NCI-H1436 treated with DMSO at 0.1 percent for 48 hours (cell line): ENCODE measurements at places on chromosomes 7 and 10.

DNA sequence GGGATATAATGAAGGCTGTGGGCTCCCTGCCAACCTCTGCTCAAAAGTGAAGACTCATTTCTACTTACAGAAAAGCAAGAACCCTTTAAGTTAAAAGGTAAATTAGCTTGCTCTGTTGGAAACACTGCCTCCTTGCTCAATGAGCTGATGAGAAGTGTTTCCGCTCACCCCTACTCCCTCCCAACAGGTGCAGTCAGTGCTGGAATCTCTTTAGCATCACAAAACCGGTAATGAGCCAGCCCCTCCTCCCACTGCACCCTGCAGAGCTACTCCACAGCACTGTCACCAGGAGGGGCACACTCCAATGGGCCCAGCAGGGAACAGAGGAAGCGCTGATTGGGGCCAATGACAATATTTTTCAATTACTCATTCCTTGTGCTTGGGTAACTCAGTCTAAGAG, 262.5 kb downstream of the TCERG1L start:
- DNase-seq: peak; percentile 22

DNA sequence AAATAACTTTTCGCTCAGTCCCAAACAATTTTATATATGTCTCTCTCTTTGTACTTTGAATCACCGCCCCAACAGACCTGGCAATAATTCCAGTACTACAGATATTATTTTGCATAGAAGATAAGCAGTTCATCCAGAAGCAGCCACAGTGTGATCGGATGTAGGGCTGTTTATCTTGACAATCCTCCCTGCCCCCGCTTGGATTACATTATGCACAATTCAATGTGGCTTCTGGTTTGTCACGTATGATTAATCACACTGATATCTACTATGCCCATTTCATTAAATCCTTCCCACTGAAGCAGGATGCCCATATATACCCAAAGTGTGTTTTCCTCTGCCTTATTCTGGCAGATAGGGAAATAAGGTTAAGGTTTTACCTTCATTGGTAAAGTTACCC, 115.2 kb downstream of the PDE1C start:
- DNase-seq: no peak

DNA sequence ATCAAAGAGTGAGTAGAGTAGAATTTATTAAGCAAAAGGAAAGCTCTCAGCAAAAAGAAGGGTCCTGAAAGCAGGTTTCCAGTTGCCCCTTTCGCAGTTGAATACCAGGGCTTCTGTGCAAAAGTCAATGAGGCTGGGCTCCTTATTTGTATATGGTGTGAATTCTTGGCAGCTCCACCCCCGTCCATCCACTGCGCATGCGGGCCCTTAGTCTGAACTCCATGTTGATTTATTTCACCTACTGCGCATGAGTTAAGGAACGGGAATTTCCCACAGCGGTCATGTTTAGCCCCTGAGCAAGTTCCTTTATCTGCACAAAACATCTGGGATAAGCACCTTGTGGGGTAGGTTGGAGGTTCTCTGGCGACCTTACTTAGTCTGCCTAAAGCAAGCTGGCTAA, 325.6 kb downstream of the ZWINT start:
- no peak for DNase-seq

DNA sequence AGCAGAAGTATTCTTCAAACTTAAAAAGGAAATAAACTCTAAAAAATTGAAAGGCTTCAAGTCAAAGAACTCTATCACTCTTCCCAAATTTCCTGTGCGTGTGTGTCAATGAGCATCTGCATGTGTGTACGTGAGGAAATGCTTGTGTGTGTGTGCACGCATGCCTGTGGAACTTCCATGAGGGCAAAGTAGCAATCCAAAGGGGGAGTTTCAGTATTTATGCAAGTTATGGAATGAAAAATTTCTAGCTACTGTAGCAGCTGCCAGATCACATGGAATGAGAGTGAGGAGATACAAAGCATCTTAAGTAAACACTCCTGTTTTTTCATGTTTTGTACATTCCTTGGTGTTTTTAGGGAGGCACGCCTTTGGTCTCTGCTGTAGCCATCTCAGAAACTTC, 152.6 kb downstream of the RAPGEF5 start:
- DNase-seq: no peak

GRCh38 chr7:116551692-116552091, 26.9 kb downstream of the CAV1 start:
- DNase-seq: no peak

DNA sequence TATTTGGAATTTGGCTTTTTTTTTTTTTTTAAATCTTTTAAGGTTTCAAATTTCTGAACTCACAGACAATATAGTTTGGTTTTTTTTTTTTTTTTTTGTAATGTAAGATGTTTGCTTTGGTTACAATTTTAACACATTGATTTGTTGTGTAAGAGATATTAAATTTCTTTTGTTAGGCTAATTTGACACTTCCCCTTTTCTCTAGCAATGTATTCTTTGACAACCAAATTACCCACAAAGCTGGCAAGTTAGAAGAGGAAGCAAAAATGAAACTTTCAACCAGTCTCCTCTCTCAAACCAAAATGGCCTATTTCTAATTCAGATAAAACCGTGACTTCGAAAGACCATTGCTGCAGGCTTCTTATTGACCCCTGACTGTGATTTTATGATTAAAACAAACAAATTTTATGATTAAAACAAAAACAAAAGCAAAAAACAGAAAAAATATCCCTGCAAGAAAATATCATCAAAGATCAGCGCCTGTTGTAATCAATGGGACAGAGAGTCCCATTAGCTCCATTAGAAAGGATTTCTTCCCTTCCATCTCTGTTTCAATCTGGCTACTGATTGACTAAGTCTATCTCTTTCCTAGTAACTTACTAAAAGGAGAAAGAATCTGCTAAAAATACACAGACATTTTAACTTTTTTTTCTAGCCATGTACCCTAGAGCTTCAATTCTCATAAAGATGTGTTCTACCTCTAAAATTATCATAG, 489.2 kb downstream of the MDFIC start:
- no peak for DNase-seq

DNA sequence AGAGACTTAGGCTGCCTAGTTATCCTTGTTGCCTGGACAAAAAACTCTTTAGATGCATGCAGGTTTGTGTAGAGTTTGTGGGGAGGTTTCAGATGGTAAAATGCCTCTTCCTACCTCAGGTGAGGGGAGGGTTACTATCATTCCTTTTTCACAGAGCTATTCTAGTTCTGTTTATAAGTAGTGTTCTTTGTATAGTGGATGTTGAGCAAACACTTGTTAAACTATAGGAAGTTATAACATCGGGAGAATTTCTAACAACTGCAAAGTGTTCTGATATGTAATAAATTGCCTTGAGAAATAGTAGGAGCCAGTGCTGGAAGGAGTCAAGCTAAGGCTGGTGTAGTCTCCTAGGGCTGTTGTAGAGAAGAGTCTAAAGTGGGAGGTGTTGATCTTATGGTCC, 6.7 kb upstream of the FAS start:
- DNase-seq: no peak

- no peak for DNase-seq
Measured at GRCh38 chr10:126776168-126776567, 105.7 kb upstream of the C10orf90 start.

GRCh38 chr10:117997673-117998072, 49.1 kb downstream of the RAB11FIP2 start:
- no peak for DNase-seq

DNA sequence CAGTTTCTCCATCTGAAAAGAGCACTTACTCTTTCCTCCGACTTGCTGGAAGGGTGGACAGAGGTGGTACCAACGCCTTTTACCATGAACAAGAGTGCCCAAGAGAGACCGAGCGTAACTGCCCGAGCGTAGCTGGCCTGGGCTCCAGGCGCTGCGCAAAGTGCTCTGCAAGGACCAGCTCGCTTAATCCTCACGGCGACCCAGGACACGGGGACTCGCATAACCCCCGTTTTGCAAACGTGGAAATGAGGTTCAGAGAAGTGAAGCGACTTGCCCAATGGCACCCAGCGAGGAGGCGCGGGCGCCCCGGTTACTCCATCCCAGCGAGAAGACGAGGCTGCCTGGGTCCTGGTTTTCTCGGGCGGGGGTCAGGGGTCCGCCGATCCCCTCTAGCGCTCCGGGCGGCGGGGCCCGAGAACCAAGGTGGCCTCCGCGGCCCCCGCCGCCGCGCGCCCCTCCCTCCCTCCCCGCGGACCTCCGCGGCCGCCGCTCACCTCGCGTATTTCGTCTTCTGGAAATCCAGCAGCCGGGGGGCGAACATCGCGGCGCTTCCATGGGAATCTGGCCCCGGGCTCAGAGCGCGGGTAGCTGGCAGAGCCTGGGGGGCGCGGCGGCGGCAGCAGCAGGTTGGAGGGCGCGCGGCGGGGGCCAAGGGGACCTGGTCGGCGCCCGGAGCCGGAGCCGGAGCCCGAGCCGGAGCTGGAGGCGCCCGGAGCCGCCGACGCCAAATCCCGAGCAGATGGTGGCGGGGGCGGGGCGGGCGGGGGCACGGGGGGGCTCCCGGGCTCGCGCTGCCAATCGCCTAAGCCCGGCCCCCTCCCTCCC, at the start of gene MMD2:
MMD2 (minus strand) TSS at position 711 of the 825 bp plus-strand sequence; CDS start at position 541, 170 bp downstream.
- no peak for DNase-seq

DNA sequence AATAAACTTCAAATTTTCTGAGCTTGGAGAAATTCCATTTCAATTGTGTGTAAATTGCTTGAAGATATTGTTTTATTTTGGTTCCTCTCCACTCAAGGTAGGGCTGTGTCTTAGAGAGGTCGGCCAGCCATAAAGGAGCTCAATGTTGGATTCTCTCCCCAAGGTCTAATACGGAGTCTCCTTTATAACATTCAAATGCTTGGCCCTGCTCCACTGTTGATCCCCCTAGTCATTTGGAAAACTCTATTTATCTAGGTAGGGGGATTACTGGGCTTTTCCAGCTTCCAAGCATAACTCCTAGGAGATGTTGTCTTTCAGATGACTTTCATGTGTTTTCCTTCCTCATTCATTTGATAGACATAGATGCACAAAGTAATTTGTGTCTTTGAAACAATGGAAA, 170.9 kb downstream of the LRMDA start:
- no peak for DNase-seq

DNA sequence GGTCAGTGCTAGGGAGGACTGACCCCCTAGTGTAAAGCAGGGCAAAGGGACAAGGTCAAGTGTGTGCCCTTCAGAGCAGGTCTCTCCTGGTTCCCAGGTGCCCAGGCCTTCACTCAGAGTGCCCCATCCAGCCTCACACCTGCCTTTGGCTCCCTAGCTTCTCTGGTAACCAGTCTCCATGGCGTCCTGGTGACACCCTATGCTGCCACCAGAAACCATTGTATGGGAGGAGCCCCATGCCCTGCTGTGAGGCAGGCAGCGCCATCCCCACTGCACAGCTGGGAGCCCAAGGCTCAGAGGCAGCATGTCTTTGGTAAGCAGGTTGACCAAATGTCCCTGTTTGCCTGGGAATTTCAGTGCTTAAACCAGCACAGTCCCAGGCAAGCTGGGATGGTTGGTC, 33.1 kb upstream of the HMX3 start:
- DNase-seq: no peak

DNA sequence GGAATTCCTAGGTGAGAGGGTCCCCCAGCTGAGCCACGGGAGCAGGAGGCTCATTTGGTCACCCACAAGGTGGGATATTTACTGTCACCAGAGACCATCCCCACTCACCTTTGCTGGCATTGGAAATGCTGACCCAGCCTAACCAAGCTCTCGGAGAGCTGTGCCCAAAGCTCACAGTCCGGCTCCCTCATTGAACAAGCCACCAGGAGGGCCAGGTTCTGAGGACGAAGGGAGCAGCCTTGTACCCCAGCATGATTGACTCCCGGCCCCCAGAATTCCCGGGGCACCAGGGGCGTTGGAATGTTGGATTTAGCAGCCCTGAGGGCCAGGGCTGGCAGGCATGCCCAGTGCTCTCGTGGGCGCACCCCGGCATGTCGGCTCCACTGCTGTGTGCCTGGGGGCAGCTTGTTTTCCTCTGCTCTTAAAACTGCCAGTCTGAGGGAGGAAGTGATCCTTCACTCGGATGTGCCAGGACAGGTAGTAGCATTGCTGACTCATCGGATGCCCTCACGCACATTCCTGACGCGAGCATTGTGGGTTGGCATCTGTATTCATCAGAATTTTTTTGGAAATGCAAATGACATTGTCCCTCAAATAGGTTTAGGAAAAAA, 23.3 kb downstream of the CLIP2 start:
- DNase-seq: no peak

GRCh38 chr7:7323352-7323751, 141.0 kb downstream of the C1GALT1 start:
- DNase-seq: no peak

GRCh38 chr7:69502358-69502757, 95.9 kb upstream of the AUTS2 start:
- no peak for DNase-seq

GRCh38 chr10:70135046-70135445, 2.4 kb upstream of the AIFM2 start:
- no peak for DNase-seq

DNA sequence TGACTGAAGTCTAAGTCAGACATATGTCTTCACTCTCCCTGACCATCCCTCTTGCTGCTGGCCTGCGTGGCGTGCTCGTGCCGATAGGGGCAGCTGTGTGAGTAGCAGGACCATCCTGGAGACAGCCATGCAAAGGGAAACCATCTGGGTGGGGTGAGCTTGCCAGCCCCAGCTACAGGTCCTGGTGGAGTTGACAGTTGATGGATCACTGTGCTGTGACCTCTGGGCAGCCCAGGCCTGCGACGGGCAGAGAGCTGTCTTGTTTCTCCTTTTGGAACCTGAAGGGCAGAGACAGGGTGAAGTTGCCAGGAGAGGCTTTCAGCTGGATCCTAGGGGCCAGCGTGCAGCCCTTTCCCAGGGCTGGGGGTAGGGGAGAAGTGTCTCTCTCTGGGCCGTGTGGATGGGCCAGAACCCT, 44.7 kb downstream of the GRK5 start:
- DNase-seq: no peak

GRCh38 chr7:121334875-121335648, 6.3 kb downstream of the WNT16 start:
- no peak for DNase-seq

GRCh38 chr10:89389254-89389653, 3.2 kb upstream of the IFIT1 start:
- DNase-seq: no peak

DNA sequence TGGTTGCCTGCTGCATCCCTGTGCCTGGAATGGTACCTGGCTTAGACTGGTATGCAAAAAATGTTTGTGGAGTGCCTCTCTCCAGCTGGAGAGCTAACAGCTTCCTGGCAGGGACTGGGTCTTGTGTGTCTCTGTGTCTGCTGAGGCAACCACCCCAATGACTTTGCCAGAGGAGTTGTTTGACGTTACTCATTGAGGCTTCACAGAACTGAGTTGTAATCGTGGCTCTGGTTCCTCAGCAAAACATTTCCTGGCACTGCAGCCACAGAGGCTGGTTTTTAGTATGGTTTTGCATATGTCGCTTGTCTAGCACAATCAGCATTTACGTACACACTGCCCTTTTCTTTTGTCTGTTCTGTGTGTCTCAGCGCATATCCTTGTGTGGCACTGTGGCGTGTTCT, 7.5 kb downstream of the ZNF282 start:
- DNase-seq: no peak

- no peak for DNase-seq
Measured at GRCh38 chr7:77504951-77505350, 32.1 kb upstream of the PTPN12 start.

DNA sequence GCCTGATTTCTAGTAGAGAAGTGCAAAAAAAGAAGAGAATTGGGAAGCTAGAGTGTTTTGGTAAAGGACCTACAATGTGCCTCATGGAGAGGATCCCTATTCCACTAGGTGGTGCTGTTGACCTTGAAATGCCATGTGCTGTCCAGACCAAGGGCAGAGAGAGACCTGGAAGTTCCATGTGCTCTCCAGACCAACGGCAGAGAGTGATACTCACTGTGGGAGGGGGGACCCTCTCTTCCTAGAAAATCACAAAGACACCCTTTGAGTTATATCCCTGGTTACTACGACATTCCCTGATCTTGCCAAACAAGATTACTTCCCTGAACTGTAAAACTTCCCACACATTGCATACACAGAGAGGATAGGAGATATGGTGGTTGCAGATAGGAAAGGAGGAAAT, 212.7 kb upstream of the ZNF804B start:
- DNase-seq: no peak
